ENCODE measurements at places on chromosomes 4 and X.
A peak's percentile ranks its signal among the peaks of the same experiment; 100 is the strongest.

DNA sequence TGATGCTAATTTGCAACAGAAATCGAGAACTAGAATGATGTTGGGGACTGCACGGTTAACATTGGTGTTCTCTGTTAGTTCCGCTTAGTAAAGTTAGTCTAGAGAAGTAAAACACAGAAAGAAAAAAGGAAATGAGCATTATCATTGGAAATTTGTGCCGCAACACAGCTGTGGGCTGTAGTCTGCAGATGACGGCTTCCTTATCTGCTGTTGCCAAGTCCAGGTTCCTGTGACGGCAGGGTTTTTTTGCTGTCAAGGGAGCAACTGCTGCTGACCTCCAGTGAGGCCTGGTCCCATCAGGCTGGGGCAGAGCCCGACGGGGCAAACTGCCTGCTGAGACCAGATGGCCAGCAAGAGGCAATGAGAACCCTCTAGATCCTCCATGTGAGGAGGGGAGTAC, 38.9 kb upstream of the PHEX start:
- no peak for DNase-seq

DNA sequence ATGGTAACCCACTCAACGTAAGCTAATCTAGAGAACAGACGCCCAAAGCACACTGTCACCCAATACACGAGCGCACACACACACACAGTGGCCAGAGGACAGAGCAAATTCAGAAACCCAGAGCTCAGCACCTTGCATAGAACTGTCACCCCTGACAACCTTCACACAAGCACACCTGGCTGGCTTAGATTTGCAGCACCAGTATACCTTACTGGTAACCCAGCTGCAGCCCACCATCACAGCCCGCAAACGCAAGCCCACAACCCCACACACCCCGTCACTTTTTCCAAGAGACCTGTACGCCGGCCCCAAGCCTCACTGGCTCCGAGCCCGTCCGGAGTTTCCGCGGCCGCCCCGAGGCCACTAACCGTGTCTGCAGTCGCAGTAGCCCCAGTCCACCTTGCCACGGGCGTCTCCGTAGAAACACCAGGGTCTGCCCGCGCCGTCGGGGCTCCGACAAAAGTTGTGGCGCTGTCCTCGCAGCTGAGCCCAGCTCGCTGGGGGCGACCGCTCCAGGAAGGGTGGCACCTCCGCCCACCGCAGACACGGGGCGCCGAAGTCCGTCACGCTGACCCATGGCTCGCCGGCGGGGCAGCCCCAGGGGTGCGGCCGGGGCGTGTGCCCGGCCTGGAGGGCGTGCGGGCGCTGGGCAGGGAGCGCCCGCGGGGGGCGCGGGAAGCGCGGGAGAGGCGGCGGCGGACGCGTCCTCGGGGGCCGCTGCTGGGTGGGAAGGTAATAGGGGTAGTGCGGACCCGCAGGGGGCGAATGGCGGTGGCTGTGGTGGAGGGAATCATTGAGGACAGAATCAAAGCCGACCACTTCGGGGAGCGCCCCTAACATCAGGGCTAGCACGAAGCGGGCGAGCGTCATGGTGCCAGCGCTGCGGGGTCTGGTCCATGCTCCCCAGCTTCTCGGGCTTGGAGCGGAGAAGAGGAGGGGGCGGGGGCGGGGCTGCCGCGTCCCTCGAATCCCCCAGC, 664 bp downstream of the PRSS12 start:
- no peak for DNase-seq

DNA sequence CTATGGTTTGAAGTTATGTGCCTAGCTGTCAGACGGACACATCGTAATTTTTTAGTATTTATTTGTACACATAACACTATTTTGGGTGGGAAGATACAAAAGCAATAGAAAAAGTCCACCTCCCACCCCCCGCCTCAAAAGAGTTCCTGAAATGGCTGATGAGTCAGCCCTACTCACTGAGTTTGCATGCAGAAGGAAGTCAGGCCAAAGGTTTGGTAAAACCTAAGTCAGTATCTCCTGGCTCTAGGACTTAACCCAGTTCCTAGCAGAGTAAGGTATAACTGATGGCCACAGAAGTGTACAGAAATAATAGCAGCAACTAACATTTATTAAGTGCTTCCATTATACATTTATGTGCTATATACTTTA, 2.9 kb upstream of the KLHL2 start:
- no peak for DNase-seq

GRCh38 chr4:95869961-95870500, 30.1 kb downstream of the PDHA2 start:
- no peak for DNase-seq

- peak; percentile 2 for DNase-seq
Measured at GRCh38 chr4:104942990-104943743, 203.5 kb upstream of the TET2 start.

DNA sequence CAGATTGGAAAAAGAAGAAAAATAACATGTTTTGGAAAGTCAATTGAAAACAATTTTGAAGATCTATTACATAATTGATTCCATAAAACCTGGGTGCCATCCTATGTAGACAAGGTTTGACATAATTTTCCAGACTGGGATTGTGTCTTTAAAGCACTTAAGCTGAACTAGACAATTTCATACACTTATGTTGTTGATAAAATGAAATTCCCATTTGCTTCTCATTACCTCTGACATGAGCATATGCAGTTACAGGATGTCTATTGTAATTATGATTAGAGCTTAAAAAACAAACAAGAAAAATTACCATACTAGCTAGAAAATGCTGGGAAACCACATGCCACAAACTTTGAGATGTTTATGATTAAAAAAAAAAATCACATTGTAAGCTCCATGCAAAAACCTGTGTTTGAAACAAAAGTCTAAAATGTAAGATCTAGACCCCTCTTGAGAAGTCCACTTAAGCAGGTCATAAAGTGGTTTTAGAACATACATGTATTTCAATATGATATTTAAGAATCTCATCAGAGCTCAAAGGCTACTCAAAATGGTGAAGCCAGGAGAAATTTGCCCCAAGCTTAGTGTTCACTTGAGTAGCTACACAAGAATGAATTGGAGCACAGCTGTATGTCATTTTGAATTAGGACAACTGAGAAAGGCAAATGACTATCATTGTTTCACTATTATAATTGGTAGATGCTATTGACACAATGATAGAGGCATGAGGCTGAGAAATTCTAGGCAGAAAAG, 181.1 kb upstream of the PABPC4L start:
- DNase-seq, result no peak

GRCh38 chrX:68763481-68763880, 65.3 kb upstream of the EFNB1 start:
- DNase-seq, result no peak

GRCh38 chr4:11408233-11408967, 20.3 kb downstream of the HS3ST1 start:
- no peak for DNase-seq
